ENCODE measurements at places on chromosomes 3 and 15.

DNA sequence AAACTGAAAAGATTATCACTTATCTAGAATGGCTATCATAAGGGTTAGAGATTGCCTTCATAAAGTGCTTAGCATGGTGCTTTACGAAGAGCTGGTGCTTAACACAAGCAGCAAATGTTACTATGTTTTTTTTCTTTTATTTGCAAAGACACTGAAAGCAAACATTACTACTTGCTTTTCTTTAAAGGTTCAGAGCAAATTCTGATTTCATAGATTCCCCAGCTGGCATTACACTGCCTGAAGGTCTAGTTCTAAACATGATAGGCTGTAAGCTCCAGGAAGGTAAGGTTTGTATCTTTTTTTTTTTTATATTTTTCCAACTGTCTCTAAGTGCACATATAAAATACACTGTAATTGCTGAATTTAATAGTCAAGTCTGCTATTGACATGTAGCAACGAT, 71.9 kb downstream of the UQCC5 start:
- DNase-seq = no peak

GRCh38 chr3:106326941-106327695, 458.3 kb upstream of the CBLB start:
- DNase-seq = no peak

DNA sequence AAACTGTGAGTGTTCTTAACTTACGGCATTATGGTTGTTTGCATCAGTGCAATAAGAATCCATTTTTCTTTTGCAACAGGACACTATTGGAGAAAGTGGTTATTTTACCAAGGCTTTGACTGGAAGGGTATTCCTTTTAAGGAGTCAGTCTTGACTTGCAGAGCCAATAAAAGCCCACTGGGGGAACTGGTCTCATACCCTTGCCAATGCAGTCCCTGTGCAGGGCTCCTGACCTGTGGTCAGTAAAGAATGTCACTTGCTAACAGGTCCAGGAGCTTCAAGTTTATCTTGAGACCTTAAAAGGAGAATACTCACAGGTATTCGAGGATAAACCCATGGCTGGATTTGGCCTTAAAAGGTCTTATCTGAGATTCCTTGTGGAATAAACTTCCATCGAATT, 227.8 kb upstream of the GBE1 start:
- no peak for DNase-seq

DNA sequence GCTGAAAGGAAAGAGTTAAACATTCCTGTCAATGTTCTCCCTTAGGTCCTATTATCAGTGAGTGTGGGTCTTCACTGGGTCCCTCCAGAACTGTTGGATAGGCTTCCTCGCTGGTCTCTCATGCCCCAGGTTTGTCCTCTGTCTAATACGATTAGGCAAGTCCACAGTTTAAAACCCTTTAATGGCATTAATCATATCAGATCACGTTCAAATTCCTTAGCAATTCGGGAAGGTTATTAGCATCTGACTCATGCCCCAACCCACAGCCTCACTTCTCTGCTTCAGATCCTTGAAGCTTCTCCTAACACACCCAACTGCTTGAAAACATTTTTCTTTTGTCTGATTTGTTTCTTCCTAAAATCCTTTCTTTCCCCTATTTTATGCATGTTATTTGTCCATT, 224.3 kb upstream of the ATP10A start:
- no peak for DNase-seq

All from stimulated activated CD8-positive, alpha-beta memory T cell treated with anti-CD3 and anti-CD28 coated beads, Interleukin-4, amount 100 ng/mL, for 24 hours (primary cell).